ENCODE measurements at places on chromosomes 6 and 20. TPM values are rescaled to one million over a fixed set of nuclear protein-coding genes. Genes with fewer than 3 reads are reported as not detected.
A peak's percentile ranks its signal among the peaks of the same experiment; 100 is the strongest.

DNA sequence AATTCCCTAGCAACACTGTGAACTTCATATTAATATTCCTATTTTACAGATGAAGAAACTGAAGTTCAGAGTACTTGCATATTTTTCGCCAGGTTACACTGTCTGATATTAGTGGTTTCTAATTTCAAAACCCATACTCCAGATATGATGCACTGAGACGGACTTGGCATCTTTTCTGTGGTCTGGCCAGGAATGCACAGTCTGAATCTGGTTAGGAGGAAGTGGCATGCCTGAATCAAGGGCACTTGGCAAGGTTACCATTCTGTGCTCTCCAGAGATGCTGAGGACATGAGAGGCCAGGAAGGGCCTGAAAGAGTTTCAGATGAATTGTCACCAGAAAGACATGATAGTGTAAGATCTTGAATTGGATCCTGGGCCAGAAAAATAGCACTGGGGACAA lies 150.1 kb downstream of the HAO1 start:
- DNase-seq = no peak

DNA sequence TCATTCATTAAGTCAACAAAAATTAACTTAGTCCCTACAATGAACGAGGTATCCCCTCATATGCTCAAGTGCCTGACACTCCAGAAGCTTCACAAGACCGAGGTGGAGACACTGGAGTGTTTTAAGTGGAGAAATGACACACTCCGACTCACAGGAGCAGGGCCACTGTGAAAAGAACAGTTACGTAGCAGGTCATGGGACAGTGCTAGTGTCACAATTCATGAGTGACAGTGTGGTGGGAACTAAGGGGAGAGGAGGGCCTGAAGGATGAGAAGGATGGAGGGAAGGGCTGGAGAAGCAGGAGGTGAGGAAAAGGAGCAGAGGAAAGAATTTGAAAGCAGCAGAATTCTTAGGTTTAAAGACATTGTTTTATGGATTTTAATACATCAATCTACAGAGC lies 1.3 kb upstream of the HLA-A start:
- DNase-seq = no peak

SYCP2 gene
- 6.7 TPM for total RNA-seq

HCRTR2 gene
- total RNA-seq = not detected

DNA sequence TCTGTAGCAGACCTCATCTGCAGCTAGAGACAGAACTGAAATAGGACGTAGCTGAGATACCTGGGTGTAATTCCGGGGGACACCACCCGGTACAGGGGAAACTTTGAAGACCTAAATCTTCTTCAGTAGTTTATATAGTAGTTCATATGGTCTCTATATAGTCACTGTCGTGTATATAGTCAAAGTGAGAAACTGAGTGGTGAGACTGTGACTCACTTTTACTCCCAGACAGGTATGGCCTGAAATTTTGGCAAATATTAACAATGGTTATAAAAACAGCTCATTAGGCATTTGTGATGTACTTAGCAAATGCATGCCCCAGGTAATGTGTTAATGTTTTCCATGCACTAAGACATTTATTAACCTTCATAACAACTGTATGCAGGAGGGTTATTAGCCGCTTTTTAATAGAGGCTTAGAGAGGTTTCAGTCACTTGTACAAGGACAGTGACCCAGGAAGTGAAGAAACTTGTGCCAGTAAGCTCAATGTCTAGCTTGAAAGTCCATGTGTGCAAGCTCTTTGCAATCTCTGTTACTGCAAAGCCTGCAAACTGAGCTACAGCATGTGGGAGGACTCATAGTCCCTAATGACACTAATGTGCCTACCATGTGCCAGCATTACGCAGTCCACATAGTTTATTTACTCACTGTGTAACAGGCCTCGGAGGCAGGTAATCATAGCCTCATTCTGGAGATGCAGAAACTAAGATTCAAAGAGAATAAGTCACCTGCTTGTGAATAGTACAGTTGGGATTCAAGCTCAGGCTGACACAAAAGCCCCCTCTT lies 165.4 kb upstream of the CHD6 start:
- no peak for DNase-seq

GRCh38 chr6:165662041-165662748 lies 846 bp downstream of the PDE10A start:
- no peak for DNase-seq

GRCh38 chr20:44736170-44737021 lies 9.3 kb upstream of the KCNK15 start:
- DNase-seq = peak; percentile 71

GRCh38 chr6:53090576-53090975 lies 25.4 kb downstream of the FBXO9 start:
- DNase-seq = no peak

GRCh38 chr6:132736239-132736638 lies 21.5 kb downstream of the VNN2 start:
- DNase-seq = no peak

PHF20 gene
- 74.2 TPM for total RNA-seq

DNA sequence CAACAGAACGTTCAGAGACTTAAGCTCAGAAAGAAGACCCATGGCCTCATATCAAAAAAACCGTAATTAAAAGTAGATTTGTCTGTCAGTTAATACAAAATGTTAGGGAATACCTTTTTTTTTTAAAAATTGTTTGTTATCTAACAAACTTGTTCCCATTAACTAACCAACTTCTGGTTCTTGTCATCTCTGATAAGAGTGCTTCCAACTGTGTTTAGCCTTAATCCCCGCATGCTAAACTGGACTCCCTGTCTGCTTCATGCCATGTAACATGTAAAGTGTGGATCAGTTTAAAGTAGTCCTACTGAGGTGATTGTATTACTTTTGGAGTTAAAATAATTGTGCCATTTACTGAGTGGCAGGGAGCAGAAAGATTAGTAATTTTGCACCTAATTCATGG lies 6.3 kb downstream of the JARID2 start:
- DNase-seq = no peak

DNA sequence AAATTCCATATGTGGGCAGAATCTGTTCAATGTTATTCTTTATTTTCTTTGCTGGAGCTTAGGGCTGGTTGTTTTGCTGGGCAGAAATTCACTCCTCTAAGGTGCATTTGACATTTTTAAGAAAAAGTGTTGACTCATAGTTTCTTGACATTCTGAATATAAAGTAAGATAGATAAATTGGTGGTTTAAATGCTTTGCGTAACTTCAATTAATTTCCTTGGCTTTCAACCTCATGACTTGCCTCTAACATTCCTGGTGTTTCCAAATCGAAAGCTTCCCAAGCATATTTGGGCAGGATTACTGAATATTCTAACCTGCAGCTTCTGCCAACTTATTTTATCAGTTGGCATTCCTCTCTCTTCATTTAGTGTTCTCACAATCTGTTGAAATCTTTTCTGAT lies 718.7 kb upstream of the ADGRB3 start:
- no peak for DNase-seq

GRCh38 chr6:87261534-87261933 lies 60.9 kb upstream of the SMIM8 start:
- no peak for DNase-seq

GRCh38 chr6:129183187-129183591 lies 300.3 kb downstream of the LAMA2 start:
- DNase-seq = no peak

PLAGL2 gene
- total RNA-seq = 7.9 TPM

DNA sequence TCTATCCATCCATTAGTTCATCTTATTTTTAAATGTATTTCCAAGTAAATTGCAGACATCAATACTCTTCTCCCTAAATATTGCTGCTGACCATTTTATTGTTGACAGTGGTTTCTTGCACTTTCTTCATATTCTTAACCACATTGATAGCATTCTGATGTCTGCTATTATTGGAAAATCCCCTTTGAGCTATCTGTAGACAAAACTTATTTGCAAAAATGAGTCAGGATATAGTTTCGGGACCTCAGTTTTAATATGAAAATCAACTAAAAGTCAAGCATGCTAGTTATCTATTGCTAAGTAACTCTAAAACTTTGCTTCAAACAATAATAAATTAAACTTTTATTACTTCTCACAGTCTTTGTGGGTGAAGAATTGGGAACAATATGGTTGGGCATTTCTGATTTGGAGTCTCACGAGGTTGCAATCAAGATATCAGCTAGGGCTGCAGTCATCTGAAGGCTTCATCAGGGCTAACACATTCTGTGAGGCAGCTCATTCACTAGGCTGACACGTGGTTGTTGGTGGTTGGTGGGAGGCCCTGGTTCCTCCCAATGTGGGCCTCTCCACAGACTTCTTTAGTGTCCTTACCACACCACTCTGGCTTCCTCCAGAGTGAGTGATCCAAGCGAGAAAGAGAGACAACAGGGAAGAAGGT lies 32.7 kb downstream of the CD109 start:
- DNase-seq = no peak

- no peak for DNase-seq
Observed at GRCh38 chr20:36847710-36848040, 28.3 kb upstream of the TLDC2 start.

- no peak for DNase-seq
Observed at GRCh38 chr6:168155821-168156741, 77.1 kb upstream of the FRMD1 start.

- DNase-seq = peak; percentile 99
Observed at GRCh38 chr20:53915446-53916172, 154.8 kb downstream of the BCAS1 start.

GRCh38 chr6:90175627-90176538 lies 120.8 kb downstream of the BACH2 start:
- DNase-seq = no peak

DNA sequence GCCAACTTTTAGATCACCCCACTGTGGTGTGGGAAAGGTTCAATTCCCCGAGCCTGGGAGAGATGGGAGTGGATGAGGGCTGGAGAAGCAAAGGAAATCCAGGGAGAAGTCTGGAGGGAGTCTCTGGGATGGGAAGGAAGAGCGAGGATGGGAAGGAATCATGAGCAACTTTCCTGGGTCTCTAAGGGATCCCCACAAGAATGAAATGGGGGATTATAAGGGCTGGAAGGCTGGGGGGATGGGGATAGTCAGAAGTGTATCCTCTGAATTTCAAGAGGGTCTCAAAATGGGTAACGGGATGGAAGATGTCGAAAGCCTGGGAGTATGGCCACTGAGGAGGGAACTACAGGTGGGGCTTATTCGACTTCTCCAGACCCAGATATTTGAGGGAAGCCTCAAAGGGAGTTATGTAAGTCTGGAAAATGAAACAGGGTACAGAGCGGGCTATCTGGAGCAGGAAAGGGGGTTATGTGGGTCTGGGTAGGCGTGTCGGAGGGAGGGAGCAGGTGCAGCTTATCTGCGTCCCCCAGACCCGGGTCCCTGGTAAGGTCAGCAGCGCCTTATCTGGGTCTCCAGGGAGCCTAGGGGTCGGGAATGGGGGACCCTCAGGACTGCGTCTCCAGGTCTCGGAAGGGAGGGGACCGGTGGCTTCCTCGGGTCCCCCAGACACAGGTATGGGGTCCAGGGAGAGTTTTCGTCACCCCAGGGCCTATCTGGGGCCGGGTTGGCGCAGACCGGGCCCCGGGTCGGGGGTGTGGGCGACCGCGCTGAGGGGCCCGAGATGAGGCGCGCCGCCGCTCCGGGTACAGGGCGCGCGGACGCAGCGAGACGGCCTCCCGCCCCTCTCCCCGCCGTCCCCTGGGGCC lies 550 bp downstream of the PLAGL2 start:
- peak; percentile 68 for DNase-seq

GRCh38 chr6:126385536-126385935 lies 45.6 kb downstream of the CENPW start:
- no peak for DNase-seq

KIF16B gene
- 27.4 TPM for total RNA-seq

DNA sequence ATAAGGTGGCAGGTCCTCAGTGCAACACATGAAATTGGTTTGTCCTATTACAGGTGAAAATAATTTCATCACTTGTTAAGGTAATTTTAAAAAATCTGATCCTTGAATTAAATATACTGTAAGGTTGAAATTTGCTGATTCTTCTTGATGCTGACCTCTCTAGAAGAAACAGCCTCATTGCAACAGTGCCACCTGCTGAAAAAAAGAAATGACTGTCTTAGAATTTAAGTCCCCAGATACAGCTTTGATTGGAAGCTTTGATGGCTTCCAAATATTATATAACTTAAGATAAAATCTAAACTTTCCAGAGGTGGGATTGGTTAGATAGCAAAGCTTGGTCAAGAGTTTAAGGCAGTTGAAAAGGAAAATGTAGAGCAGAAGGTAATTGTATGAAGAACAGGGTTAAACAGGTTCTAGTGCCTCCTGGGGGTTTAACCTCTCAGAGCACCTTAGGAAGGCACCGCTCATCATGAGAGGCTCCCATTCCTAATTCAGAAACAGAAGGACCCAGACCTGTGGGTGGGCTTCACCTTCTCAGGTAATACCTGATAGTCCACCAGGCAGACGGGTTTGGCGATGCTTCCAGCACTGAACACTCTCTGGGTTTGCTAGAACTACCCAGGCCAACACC lies 401.0 kb downstream of the PAX1 start:
- DNase-seq = no peak

DNA sequence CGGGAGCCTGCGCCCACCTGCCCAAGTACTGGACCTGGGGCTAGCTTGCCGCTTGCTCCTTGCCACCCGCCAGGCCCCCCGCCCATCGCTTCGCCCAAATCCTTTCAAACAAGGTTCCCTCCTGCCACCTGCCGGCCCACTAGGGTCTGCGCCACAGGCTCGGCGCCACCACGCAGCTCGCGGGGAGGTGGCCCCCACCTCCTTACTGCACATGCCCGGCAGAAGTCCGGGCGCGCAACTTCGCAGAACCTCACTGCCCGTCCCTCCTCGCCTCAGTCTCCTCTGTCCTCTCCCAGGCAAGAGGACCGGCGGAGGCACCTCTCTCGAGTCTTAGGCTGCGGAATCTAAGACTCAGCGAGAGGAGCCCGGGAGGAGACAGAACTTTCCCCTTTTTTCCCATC lies 11.2 kb downstream of the GNAS-AS1 start:
- DNase-seq = no peak

- DNase-seq = no peak
Observed at GRCh38 chr6:33248643-33248931, 23.1 kb downstream of the VPS52 start.

HACE1 gene
- total RNA-seq = 23.2 TPM

- DNase-seq = no peak
Observed at GRCh38 chr6:145631374-145631773, 103.9 kb downstream of the EPM2A start.

- no peak for DNase-seq
Observed at GRCh38 chr6:106488494-106489370, 128.2 kb downstream of the CRYBG1 start.

C6orf163 gene
- total RNA-seq = 4.7 TPM

C6orf132 gene
- 2.6 TPM for total RNA-seq

RAET1L gene
- not detected for total RNA-seq

DNA sequence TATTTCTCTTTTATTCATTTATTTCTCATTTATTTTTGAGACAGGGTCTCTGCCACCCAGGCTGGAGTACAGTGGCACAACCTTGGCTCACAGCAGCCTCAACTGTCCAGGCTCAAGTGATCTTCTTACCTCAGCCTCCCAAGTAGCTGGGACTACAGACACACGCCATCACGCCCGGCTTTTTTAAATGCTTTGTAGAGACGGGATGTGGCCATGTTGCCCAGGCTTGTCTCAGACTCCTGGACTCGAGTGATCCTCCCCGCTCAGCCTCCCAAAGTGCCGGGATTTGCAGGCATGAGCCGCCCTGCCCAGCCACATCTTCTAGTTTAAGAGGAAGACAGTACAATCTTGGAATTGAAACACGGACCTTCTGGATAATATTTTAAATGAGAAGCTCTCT lies 21.6 kb upstream of the FOXF2 start:
- no peak for DNase-seq

- no peak for DNase-seq
Observed at GRCh38 chr6:583116-583515, 73.8 kb downstream of the HUS1B start.

- no peak for DNase-seq
Observed at GRCh38 chr20:61664556-61665320, 400.9 kb downstream of the TAF4 start.

Data from sciatic nerve (tissue), 2 donors.